Right atrium auricular region (tissue), 2 donors: ENCODE measurements at places on chromosomes 4 and X.

DNA sequence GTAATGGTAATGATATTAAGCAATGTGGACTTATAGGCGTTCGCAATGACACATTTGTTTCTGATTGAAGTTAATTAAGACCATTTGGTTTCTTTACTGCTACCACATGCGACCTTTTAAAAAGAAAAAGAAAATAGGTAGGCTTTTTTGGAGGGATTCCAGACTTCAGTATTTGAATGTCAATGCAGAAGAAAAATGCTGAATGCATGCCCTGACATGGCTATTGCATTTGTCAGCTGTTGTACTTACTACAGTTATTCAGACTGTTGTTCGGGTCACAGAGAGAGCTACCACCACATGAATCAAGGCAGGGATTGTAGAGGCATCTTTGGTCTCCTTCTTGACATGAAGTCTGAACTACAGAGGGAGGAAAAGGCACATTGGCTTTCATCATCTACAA, 163.7 kb downstream of the CORIN start:
- no peak for DNase-seq

GRCh38 chrX:16491461-16491860, 158.5 kb upstream of the S100G start:
- no peak for DNase-seq

- no peak for DNase-seq
Observed at GRCh38 chrX:123271902-123272301, 87.8 kb downstream of the GRIA3 start.

- DNase-seq: no peak
Observed at GRCh38 chr4:118317691-118318090, 35.1 kb downstream of the PRSS12 start.

- DNase-seq: no peak
Observed at GRCh38 chr4:36207831-36208520, 36.3 kb downstream of the ARAP2 start.

DNA sequence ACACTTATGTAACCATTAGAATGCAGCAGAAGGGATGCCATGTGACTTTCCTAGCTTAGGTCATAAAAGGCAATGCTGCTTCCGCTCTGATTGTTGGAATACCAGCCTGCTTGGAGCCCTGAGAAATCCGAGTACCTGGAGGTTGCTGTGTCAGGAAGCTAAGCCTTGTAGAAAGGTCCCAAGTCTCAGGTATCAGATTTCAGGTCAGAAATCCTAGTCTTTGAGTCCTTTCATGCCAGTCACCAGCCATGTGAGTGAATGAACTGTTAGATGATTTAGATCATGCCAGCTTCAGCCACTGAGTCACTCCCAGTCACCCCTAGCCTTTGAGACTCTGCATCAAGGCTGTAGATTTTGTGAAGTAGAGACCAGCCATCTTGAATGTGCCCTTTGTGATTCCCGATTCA, 23.5 kb downstream of the RAP1GDS1 start:
- DNase-seq: no peak

- DNase-seq: no peak
Observed at GRCh38 chrX:19827088-19827487, 60.3 kb downstream of the SH3KBP1 start.

DNA sequence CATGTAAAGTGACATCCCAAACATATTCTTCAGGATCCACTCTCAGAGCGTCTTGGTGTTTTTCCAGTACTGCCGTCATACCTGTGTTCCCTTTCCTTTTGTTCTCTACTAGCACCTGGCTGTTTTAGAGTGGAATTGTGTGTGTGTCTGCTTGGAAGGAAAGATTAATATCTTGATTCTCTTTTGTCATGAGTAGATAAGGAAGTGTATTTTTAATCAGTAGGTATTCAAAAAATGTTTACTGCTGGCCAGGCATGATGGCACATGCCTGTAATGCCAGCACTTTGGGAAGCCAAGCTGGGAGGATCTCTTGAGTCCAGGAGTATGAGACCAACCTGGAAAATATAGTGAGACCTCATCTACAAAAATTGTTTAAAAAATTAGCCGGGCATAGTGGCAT, 198.8 kb downstream of the CBR4 start:
- no peak for DNase-seq

DNA sequence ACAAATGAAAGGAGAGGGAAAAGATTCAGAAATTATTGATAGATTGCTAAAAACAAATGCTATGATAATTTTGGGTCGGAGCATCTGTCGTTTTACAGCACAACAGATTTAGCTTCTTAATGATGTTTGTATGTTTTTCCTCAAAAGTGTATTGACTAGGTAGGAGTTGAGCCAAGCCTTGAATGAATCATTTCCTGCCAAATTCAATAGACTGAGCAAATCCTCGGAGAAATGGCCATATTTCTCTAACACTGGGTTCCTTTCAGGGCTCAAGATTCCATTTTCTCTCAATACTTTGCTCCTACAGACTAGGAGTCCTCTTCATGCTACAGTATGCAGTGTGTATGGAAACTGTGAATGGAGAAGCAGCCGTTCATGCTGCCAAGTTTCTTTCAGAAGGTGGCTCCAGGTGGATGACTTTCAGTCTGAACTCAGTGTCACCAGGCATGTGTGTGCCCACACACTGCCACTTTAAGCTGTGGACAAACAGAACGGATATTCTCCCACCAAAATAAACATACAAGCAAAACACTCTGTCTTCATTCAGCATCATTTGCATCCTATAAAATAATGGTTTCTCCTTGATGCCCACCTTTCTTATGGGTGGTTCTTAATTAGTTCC, 146.0 kb downstream of the TBL1X start:
- no peak for DNase-seq

DNA sequence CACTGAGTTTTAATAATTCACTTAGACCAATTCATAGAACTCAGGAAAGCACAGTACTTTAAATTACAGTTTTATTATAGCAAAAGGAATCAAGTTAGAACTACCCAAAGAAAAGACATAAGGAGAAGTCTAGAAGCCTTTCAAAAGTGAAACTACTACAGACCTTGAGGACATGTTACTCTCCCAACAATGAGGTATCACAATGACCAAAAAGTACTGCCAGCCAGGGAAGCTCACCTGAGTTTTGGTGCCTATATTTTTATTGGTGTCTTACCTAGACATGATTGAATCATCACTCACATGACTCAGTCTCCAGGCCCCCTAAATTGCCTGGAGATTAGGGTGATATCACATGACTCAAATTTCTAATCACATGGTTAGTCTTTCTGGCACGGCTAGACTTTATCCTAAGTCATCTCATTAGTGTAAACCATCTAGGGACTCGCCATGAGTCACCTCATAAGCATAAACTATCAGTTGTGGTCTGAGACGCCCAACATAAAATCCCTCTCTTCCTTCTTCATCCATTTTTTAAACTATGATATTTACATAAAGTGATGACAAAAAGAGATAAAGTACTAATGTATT, 372.3 kb downstream of the TMA16 start:
- DNase-seq: no peak
